ENCODE measurements at places on chromosomes 7 and 10.

GRCh38 chr10:33410096-33410859, 75.8 kb upstream of the NRP1 start:
- peak; percentile 26 for DNase-seq

GRCh38 chr7:112361154-112361553, 89.1 kb upstream of the IFRD1 start:
- no peak for DNase-seq

- no peak for DNase-seq
Measured at GRCh38 chr10:106551501-106552062, 612.9 kb downstream of the SORCS1 start.

GRCh38 chr7:146486519-146486918, 369.9 kb downstream of the CNTNAP2 start:
- no peak for DNase-seq

GRCh38 chr10:34549953-34550352, 265.1 kb downstream of the PARD3 start:
- no peak for DNase-seq

DNA sequence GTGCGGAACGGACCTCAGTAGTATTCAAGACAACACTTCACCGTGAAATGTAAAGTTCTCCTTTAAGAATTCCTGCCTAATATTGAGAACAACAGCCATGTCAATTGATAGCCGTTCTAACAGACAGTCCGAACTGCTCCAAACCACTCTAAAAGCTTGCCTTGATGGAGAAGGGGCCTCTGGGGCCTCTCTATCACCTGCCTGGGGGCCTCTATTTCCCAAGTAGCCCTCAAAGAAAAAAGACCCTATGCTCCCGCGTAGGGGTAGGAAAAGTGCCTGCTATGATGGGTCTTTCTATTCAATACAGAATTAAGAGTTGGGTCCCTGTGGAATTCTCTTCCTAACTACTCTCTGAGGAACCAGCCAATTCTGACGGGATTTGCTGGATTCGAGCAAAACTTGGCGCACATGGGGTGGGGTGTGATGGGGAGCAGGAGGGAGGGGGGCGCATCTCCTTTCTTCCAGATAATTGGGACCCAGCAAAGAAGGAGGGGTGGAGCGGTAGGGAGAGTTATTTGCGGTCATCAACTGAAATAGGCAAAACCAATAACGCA, 8.3 kb upstream of the DLX6 start:
- no peak for DNase-seq

DNA sequence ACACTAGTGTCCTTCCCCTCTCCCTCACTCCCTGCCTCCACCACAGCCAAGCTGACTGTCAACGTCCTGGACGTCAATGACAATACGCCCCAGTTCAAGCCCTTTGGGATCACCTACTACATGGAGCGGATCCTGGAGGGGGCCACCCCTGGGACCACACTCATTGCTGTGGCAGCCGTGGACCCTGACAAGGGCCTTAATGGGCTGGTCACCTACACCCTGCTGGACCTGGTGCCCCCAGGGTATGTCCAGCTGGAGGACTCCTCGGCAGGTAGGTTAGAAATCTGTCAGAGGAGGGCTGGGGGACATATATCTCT, 24.9 kb upstream of the VSIR start:
- DNase-seq, result no peak

DNA sequence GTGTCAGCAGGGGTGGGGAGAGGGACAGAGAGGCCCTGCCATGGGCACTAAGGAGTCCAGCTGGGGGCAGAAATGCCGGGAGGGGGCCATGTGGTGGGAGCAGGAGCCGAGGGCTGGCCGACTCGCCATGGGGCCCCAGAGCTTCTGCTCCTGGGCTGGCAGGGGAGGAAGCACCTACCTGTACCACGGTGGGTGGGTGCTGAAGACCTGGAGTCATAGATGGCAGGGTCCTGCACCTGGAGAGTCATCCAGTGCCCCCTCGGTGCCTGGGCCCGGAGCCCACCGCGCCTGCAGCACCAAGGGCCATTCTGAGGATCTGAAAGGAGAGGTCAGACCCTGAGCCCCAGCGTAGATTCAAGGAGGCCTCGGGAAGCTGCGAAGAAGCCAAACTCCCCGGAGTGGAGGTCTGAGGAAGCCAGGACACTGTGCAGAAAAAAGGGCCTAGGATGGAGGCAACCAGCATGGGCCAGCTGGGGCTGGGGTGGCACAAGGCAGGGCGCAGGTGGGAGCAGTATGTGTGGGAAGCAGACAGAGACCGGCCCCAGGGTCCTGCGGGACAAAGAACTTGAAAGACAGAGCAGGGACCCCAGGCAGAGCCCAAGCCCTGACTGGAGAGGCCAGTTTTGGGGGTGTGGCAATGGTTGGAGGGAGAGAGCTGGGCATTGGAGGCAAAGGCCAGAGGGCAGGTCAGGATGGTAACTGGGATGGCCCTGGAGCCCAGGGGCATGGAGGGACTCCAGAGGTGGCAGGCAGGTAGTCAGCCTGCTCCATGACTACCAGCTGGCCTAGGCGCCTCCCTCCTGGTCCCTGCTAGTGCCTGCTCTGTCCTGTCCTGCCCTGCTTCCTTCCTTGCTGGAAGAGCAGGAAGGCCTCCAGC, 26.7 kb upstream of the SMARCD3 start:
- DNase-seq, result no peak

- DNase-seq, result no peak
Measured at GRCh38 chr10:30027057-30028005, 32.1 kb downstream of the JCAD start.

GRCh38 chr7:85471740-85472139, 284.9 kb upstream of the SEMA3D start:
- DNase-seq, result no peak

- DNase-seq, result peak; percentile 43
Measured at GRCh38 chr10:92822964-92823363, 25.4 kb upstream of the EXOC6 start.

- peak; percentile 100 for DNase-seq
Measured at GRCh38 chr10:5071411-5072198, 22.6 kb upstream of the AKR1C3 start.

GRCh38 chr10:5187867-5188266, 2.9 kb upstream of the AKR1C8 start:
- DNase-seq, result peak; percentile 25

- DNase-seq, result no peak
Measured at GRCh38 chr10:21396889-21397288, 128.6 kb downstream of the SKIDA1 start.

- DNase-seq, result no peak
Measured at GRCh38 chr10:62115842-62116241, 152.8 kb downstream of the RTKN2 start.

- peak; percentile 62 for DNase-seq
Measured at GRCh38 chr10:127906548-127907377, at the start of gene PTPRE. Gene PTPRE (plus strand): TSS chr10:127907103. CDS start chr10:128040882, 133,779 bp downstream.

DNA sequence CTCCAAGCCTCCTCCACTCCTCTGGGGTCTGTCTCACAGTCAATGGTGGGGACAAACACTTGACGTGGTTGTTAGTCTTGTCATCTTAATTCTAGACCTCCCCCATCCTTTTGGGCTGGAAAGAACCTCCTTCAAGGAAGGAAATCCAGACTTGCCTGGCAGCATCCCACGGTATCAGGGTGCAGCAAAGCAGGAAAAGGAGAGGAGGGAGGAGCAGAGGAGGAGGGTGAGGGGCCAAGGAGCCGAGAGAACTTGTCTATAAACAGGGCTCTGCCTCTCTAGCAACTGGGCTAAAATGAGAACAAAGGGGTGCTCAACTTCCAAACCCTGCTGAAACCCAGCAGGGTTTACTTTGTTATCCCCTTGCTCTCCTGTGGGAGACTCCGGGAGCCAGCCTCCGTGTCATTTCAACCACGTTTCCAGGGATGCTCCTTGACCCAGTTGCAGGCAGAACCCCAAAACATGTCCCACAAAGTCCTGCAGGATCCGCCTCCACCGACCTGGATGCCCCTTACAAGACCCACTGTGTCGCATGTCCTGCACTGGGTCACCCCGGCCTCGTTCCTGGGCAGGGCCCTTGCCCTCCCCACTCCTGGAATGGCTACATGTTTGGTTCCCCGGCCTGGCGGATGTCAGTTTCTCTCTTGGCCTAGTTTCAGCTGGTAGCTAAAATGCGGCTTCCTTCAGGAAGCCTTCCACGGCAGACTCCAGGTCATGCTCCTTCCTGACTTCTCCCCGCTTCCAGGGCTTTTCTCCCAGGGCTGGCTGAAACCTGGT, 69.7 kb upstream of the MGMT start:
- DNase-seq, result no peak

GRCh38 chr7:116324582-116324981, 114.2 kb downstream of the TES start:
- no peak for DNase-seq

DNA sequence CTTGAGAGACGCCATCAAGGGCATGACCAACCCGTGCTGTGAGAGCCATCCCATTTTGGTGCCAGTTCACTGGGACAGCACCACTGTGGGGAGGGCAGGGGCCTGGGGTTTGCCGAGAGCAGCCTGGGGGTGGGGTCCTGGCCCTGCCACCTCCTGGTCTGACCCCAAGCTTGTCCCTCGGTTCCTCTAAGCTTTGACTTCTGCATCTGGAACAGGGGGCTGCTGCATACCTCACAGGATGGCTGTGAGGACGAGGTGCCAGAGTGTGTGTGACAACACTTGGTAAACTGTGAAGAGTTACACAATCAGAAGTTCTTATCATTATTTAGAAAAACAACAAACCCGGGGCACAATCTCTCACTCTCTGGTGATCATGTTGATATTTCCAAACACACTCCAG, 89.9 kb downstream of the CRTAC1 start:
- no peak for DNase-seq

DNA sequence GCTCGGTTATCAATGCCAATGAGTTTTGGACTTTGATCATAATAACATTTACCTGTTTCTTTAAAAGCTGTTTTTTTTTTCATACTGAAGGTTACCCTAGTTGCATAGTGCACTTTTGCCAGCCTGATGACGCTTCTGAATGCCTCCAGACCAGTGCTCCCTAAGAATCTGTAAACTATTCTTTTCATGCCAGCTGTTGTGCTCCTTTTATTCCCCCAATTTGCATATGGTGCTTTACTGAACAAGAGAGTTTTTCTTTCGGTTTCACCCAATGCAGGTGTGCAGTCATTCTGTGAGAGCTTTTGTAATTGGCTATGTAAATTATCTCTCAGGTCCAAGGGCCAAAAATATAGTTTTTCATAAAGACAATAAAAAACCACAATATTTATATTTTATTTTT, 48.1 kb upstream of the GLCCI1 start:
- DNase-seq, result no peak

DNA sequence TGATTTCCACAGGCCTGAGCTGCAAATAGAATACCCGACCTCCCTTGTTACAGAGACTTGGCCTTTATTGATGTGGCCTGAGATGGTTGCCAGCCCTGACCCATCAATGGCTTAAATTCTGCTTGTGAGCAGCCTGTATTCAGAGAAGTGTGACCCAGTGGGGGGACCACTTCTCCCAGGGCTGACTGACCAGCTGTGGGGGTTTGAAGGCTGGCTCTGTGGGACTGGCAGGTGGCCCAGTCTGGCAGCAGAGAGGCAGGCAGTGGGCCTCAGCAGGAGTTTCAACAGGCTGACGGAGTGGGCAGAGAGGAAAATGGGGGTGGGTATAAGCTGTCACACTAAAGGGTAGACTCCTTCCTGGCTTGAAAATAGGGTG, 12.2 kb upstream of the PPIF start:
- no peak for DNase-seq

GRCh38 chr10:71337219-71337701, 18.2 kb downstream of the SLC29A3 start:
- DNase-seq, result no peak

DNA sequence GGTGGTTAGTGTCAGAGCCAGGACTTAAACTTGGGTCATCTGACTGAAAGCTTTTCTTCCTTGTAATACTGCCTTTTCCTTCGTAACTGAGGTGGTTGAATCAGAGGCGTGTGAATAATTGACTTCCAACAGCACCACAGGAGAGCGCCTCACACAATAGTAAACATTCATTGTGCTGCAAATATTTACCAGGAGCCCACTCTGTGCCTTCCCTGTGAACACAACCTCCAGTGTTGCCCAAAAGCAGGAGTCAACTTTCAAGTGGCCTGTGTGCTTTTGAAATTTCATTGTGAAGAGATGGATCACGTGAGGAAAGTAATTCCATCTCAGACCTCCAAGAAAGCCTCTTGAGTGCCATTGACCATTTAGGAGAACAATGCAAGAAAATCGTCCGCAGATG, 60.2 kb downstream of the ADRA2A start:
- DNase-seq, result no peak

DNA sequence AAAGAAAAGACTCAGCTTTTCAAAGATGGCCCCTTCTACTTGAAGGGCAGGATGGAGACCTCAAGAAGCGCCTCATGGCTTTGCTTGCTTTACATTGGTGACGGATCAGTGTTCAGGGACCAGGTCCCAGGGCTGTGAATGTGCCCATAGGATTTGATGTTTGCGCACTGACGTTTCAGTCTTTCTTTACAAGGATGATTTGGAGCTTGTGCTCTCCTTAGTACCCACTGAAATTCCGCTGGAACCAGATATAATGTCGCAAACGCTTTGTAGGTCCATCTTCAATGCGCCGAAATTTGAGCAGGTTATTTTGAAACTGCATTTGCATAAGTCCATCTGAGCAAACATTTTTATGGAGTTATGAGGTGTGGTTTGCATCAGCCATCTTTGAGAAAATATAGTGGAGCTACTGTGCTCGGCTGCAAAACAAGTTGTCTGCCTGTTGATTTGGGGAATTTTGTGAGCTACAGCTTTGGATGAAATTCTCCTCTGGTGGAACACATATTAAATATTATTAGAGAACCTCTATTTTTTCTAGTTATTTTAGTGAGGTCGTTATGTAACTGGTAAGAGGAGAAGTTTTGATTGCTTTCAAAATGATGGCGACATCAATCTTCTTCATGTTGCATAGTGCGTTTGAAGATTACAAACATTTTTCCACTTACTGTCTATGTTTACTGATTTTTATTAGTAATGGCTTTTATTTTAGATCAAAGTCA, 2.4 kb downstream of the RBM20 start:
- DNase-seq, result no peak

- DNase-seq, result no peak
Measured at GRCh38 chr10:123704812-123705211, 38.7 kb downstream of the GPR26 start.

- DNase-seq, result no peak
Measured at GRCh38 chr10:50874723-50875122, 10.7 kb downstream of the A1CF start.

- DNase-seq, result no peak
Measured at GRCh38 chr10:4652111-4653010, 173.6 kb upstream of the AKR1E2 start.

DNA sequence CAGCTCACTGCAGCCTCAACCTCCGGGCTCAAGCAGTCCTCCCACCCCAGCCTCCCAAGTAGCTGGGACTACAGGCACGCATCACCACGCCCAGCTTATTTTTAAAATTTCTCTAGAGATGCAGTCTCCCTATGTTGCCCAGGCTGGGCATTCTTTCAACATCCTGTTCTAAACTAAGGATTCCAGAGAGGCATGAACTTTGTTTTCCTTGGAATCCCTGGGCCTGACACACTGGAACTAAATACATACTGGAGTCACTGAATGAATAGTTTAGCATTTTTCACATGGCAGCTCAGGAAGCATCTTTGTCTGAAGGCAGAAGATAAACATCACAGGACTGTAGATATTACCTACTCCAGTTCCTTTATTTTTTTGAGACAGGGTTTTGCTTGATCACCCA, 108.7 kb downstream of the ITIH5 start:
- no peak for DNase-seq

All from cardiac fibroblast (primary cell).